ENCODE measurements at places on chromosomes 2 and 18.

DNA sequence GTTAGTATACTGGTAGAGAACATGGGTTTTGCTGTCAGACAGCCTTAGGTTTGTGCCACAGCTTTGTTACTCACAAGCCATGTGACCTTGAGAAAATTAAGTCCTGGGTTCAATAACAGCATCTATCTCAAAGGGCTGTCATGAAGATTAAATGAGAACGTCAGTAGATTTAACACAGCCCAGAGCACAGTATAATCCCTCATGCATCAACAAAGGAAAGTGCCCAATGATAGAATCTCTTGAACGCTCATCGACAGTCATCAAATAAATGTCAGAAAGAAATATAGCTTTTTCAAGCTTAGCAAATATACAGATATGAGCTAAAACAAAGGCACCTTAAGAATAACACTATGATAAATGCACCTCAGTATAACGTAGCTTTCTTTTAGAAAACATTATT lies 22.3 kb downstream of the CUL3 start:
- DNase-seq: no peak

DNA sequence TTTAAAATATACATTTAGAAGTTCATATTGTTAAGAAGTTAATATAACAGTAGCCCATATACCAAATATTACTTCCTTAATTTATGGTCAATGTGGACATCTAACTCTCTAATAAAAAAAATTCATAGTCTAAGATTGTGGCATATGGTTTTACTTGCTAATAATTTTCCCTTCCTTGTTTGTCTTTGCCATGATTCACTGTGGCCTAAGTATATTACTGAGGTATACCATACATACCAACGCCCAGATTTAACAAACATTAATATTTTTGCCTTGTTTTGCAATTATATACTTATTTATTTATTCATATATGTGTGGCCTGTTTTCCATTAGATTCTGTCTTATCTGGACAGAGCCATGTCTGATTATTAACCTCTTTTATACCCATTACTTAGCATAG lies 54.6 kb upstream of the CCDC150 start:
- DNase-seq: no peak

- DNase-seq: no peak
Measured at GRCh38 chr2:56522605-56523089, 338.9 kb downstream of the CCDC85A start.

GRCh38 chr18:74473976-74474640 lies 17.0 kb upstream of the DIPK1C start:
- DNase-seq: no peak

- DNase-seq: no peak
Measured at GRCh38 chr2:231376857-231377256, 18.7 kb upstream of the B3GNT7 start.

DNA sequence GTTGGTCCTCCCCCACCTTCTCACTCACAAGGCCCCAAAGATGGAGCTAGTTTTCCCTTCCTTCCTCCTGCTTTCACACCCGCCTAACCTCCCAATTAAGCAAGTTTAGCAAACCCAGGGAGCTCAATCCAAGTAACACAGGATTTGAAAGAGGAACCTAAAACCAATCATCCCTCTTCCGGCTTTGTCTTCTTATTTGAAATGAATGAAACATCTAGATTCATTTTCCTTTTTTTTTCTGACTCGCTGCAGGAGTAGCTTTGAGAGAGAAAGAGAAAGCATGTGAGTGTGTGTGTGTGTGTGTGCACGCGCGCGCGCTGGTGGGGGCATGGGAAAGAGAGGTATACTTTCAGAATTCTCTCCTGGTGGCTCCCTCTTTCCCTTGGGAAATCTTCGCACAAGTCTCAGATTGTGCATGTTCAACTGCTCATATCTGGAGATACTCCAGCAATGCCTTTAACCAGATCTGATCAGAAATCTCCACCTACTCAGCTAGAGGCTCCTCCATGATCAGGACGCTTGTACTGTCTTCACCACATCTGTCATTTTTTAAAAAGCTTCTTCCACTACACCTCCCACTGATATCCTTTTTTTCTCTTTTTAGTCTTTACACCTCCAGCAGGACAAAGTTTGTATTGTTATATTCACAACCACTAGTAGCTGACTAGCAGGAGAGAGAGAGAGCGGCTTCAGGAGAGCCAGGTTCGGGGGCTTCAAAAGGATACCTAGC lies 1.7 kb downstream of the SLC8A1 start:
- DNase-seq: no peak

GRCh38 chr2:42053791-42054701 lies 6.2 kb downstream of the PKDCC start:
- no peak for DNase-seq

DNA sequence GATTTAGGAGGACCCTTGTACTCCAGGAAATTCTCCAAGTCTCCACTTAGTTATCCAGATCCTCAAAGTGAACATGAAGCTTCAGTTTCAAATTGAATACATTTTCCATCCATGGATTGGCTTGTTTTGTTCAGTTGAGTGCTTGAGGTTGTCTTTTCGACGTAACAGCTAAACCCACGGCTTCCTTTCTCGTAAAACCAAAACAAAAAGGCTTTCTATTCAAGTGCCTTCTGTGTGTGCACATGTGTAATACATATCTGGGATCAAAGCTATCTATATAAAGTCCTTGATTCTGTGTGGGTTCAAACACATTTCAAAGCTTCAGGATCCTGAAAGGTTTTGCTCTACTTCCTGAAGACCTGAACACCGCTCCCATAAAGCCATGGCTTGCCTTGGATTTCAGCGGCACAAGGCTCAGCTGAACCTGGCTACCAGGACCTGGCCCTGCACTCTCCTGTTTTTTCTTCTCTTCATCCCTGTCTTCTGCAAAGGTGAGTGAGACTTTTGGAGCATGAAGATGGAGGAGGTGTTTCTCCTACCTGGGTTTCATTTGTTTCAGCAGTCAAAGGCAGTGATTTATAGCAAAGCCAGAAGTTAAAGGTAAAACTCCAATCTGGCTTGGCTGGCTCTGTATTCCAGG lies at the start of gene CTLA4:
TSS of gene CTLA4 (plus strand) at position 211 of the 640 bp plus-strand sequence. CDS start at position 383, 172 bp downstream.
- peak; percentile 60 for DNase-seq

DNA sequence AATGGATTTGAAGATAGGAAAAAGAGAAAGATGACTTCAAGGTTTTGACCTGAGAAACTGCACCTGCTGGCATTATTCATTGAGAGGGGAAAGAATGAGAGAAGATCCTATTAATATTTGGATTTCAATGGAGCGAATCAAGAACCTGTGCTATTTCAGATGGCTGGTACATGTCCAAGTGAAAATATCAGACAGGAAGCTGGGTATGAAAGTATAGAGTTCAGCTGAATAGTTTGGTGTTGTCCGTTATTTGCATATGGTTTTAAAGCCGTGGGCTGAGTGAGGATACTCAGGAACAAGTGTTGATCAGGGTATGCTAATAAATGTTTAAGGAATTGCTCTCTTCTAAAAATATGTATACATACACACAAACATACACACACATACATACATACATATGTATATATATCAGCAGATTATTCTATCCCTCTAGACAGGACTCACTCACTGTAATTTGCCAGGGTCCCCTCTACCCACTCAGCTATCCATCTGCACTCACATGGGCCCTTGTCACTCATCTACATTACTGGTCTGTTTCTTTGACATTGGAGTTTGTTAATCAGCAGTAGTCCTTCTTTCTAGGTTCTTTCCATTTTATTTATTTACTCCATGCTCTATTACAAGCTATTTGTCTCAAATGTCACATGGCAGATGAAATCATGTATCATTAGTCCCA lies 33.9 kb upstream of the IKZF2 start:
- no peak for DNase-seq

GRCh38 chr2:234863043-234863934 lies 88.5 kb upstream of the SH3BP4 start:
- no peak for DNase-seq
